Temporal lobe (tissue), 4 donors: ENCODE measurements at places on chromosomes 6 and 20. TPM values are rescaled to one million over a fixed set of nuclear protein-coding genes. Genes with fewer than 3 reads are reported as not detected.

WFDC2 gene
- total RNA-seq = 3.7 TPM

SCRT2 gene
- total RNA-seq = 4.7 TPM

GPLD1 gene
- total RNA-seq = 8.9 TPM

SLC32A1 gene
- 5.9 TPM for total RNA-seq

TTK gene
- total RNA-seq = 4.4 TPM

WFDC12 gene
- total RNA-seq = not detected

SLC17A1 gene
- total RNA-seq = not detected

FAM184A gene
- total RNA-seq = 29.7 TPM

BTBD3 gene
- 25.6 TPM for total RNA-seq

BEND6 gene
- total RNA-seq = 14.5 TPM

KCNQ2 gene
- total RNA-seq = 136 TPM

GGTLC1 gene
- total RNA-seq = not detected

HMGN4 gene
- total RNA-seq = 52.6 TPM

ITPA gene
- 28.0 TPM for total RNA-seq

FNDC11 gene
- 4.4 TPM for total RNA-seq
